ENCODE measurements at places on chromosomes 11 and 22.

GRCh38 chr11:85779956-85780640 is 30.8 kb downstream of the SYTL2 start:
- H3K36me3 ChIP-seq, result no peaks in the 10 kb centered on the region

DNA sequence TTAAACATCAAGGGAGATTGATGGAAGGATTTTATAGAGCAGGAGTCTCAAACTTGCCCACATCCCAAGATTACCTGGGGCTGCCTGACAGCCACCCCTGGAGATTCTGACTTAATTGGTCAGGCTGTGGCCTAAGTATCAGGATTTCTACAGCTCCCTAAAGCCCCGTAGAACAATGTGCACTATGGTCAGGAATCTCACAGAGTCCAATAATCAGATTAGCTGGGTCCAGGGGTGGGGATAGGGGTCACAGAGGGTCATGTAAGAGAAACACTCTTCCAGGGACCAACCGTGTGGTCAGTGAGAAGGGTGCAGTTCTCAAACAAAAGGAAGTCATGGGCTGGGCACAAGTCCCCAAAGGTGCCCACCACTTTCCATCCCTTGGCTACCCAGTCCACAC is 20.5 kb upstream of the FBLN1 start:
- no peak for DNase-seq
- no peak overlapping the region for H3K4me3 ChIP-seq
- H3K27ac ChIP-seq, result no peak overlapping the region
- H3K36me3 ChIP-seq, result no peaks in the 10 kb centered on the region
- no peaks in the 10 kb centered on the region for H3K4me1 ChIP-seq
- peaks cover 4% of the 10 kb centered on the region for H3K27me3 ChIP-seq

- H3K4me1 ChIP-seq, result peaks cover 16% of the 10 kb centered on the region
- H3K36me3 ChIP-seq, result no peaks in the 10 kb centered on the region
- H3K4me3 ChIP-seq, result peak overlapping the region; percentile 85
These were observed 830 bp downstream of the ACAT1 start for GRCh38 chr11:108122166-108122628.

DNA sequence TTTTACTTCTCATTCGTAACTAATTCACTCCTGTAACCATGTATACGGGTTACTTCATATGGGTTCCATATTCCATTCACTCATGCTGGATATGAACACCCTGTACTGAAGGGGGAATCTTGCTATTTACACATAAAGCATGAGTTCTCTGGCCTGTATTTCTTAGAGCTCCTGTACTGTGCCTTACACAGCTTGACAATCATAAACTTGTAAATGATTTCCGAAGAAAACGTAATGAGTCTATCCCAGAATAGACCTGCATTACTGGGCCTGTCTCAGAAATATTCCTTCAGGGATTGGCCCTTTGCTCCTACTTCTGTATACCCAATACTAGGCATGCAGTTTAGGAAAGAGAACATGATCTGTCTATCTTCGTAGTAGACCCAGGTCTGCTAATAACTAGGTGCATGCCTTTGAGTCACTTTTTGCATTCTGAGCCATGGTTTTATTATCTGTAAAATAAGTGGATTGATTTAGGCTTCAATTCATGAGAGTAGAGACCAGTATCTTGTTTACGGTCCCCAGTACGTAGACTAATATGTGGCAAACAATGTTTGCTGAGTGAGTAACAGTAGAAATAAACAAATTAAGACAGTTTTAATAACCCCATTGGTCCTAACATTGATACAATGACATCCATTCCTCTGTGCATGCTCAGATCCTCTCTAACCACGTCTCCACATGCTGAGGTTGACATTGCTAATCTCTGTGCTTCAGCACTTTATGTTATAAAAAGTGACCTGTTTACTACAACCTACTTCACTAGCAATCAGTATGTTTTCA is 1.2 kb downstream of the CCDC34 start:
- H3K4me3 ChIP-seq, result no peak overlapping the region
- peaks cover 8% of the 10 kb centered on the region for H3K4me1 ChIP-seq
- H3K27me3 ChIP-seq, result no peaks in the 10 kb centered on the region
- DNase-seq, result no peak
- no peak overlapping the region for H3K27ac ChIP-seq

DNA sequence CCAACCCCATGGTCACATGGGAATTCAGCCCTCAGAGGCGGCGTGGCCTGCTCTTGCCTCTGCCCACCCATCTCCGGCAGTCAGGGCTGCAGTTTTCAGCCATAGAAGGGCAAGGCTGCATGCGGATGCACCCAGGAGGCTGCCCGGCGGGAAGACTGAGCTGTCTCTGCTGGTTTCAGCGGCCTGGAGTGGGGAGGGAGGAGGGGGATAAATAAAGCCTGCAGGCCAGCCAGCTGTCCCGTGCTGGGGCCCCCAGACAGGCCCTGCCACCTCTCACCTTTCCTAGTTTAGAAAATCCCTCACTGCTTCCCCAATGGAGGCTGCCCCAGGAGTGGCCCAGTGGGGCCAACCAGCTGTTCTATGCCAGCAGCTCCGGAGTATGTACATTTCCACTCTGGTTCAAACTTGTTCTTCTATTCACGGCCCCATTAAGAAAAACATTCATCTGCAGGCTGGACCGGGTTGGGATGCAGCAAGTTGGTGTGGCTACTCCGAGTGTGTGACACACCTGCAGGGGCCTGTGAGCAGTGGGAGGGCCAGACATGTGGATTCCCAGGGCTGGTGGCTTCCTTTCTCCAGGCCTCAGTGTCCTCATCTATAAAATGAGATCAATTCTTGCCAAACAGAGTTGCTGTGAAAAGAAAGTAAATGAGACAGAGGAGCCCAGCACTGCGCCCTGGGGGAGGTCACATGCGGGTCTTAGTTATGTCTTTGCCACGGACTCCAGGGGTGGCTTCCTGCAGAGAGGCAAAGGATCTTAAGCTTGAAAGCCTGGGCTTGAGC is 5.0 kb downstream of the MICALL1 start:
- H3K27me3 ChIP-seq, result no peaks in the 10 kb centered on the region
- peaks cover 8% of the 10 kb centered on the region for H3K4me1 ChIP-seq
- DNase-seq, result no peak
- H3K36me3 ChIP-seq, result no peaks in the 10 kb centered on the region

GRCh38 chr11:125320347-125321076 is 156.0 kb downstream of the PKNOX2 start:
- peaks cover 15% of the 10 kb centered on the region for H3K27me3 ChIP-seq
- DNase-seq, result no peak
- H3K36me3 ChIP-seq, result no peaks in the 10 kb centered on the region
- no peaks in the 10 kb centered on the region for H3K4me1 ChIP-seq
- no peak overlapping the region for H3K4me3 ChIP-seq

DNA sequence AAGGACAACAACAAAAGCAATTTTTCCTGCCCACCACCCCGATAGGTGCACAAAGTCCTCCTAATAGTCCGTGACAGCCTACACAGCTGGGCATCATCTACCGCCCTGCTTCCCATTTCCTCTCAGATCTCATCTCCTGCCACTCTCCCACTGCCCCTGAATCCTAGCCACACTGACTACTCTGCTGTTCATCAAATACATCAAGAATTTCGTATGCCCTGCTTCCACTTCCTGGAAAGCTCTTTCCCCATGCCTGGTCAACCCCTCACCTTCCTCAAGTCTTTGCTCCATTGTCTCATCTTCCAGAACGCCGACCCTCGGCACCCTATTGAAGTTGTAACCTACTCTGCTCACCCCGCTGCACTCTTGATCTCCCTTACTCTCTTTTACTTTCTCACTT is 320.1 kb downstream of the OPCML start:
- no peaks in the 10 kb centered on the region for H3K36me3 ChIP-seq
- H3K27ac ChIP-seq, result no peak overlapping the region
- H3K4me3 ChIP-seq, result no peak overlapping the region
- no peaks in the 10 kb centered on the region for H3K4me1 ChIP-seq
- DNase-seq, result no peak

- H3K27ac ChIP-seq, result no peak overlapping the region
- no peak for DNase-seq
- H3K36me3 ChIP-seq, result no peaks in the 10 kb centered on the region
- H3K27me3 ChIP-seq, result no peaks in the 10 kb centered on the region
These were observed 363.0 kb downstream of the DDX10 start for GRCh38 chr11:109027851-109028250.

DNA sequence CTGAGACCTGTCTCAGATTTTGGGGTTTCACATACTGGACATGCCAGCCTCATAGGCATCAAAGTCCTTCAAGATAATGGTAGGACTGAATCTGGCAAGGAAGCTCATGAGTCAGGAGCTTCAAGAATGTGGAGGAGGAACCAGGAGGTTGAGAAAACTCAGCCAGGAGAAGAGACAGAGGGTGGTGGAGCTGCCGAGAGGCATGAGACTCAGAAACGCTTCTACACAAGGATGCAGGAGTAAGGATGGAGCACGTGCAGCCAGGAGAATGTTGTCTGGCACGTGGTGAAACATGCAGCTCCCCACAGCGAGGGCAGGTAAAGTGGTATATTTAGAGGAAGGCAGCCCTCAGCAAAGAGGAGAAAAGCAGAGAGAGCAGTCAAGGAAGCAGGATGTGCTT is 148.7 kb upstream of the ISX start:
- no peak overlapping the region for H3K4me3 ChIP-seq
- no peaks in the 10 kb centered on the region for H3K27me3 ChIP-seq
- H3K27ac ChIP-seq, result no peak overlapping the region

- DNase-seq, result peak; percentile 6
- H3K27me3 ChIP-seq, result no peaks in the 10 kb centered on the region
- H3K36me3 ChIP-seq, result no peaks in the 10 kb centered on the region
- H3K4me3 ChIP-seq, result no peak overlapping the region
- no peaks in the 10 kb centered on the region for H3K4me1 ChIP-seq
These were observed 94.5 kb downstream of the CADM1 start for GRCh38 chr11:115409691-115410220.

- no peaks in the 10 kb centered on the region for H3K27me3 ChIP-seq
- H3K27ac ChIP-seq, result no peak overlapping the region
- no peak for DNase-seq
- H3K4me1 ChIP-seq, result peaks cover 12% of the 10 kb centered on the region
These were observed 6.0 kb downstream of the TUBA8 start for GRCh38 chr22:18116634-18117033.

- no peaks in the 10 kb centered on the region for H3K27me3 ChIP-seq
- no peak overlapping the region for H3K27ac ChIP-seq
- H3K4me1 ChIP-seq, result no peaks in the 10 kb centered on the region
- no peaks in the 10 kb centered on the region for H3K36me3 ChIP-seq
These were observed 275.0 kb upstream of the SESN3 start for GRCh38 chr11:95505927-95506426.

GRCh38 chr22:48513929-48514328 is 1313.7 kb downstream of the BRD1 start:
- H3K36me3 ChIP-seq, result no peaks in the 10 kb centered on the region
- DNase-seq, result no peak
- no peaks in the 10 kb centered on the region for H3K4me1 ChIP-seq

DNA sequence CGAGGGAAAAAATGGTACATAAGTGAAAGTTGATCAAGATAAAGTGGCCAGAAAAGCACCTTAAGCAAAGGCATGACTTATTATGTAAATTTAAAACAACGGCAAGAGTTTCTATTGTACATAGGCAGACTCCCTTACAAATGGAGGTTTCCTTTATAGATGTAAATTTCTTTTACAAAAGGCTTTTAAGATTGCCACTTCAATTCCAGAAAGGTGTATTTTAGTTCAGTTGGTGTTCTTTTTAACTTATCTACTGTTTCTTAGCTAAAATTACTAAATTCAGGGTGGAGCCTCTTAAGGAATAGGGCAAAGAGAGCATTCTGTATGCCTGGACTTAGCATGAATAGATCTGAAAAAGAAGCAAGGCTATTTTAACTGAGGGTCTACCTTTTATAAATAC is 24.9 kb upstream of the GNAZ start:
- no peaks in the 10 kb centered on the region for H3K4me1 ChIP-seq
- H3K27me3 ChIP-seq, result peaks cover 17% of the 10 kb centered on the region
- no peak overlapping the region for H3K27ac ChIP-seq

- peak; percentile 25 for DNase-seq
- no peaks in the 10 kb centered on the region for H3K36me3 ChIP-seq
- no peak overlapping the region for H3K4me3 ChIP-seq
- no peak overlapping the region for H3K27ac ChIP-seq
These were observed 28.6 kb downstream of the GNAZ start for GRCh38 chr22:23098718-23099530.

GRCh38 chr22:26045051-26045450 is 124.2 kb upstream of the SEZ6L start:
- no peak overlapping the region for H3K4me3 ChIP-seq
- no peak overlapping the region for H3K27ac ChIP-seq
- H3K36me3 ChIP-seq, result no peaks in the 10 kb centered on the region
- no peak for DNase-seq

DNA sequence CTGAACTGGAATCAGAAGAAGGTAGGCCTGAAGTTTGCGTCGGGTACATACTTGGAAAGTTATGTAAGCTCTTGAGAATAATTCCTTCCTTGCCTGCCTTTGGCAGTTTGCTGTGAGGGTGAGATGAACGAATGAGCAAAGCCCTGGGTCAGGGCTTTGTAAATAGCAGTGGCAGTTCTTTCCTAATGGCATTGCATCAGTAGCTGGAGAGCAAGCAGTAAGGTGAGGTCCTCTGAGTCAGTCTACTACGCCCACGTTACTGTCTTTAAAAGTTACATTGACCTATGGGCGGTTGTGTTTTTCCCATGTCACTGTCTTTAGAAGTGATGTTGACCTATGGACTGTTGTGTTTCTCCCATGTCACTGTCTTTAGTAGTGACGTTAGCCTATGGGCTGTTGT is 179.1 kb upstream of the E2F8 start:
- no peaks in the 10 kb centered on the region for H3K36me3 ChIP-seq
- DNase-seq, result no peak
- no peaks in the 10 kb centered on the region for H3K4me1 ChIP-seq
- no peak overlapping the region for H3K4me3 ChIP-seq
- no peak overlapping the region for H3K27ac ChIP-seq

Measured in endothelial cell of umbilical vein (primary cell).